RCC 7860 (cell line): ENCODE measurements at places on chromosomes 11 and 22.

DNA sequence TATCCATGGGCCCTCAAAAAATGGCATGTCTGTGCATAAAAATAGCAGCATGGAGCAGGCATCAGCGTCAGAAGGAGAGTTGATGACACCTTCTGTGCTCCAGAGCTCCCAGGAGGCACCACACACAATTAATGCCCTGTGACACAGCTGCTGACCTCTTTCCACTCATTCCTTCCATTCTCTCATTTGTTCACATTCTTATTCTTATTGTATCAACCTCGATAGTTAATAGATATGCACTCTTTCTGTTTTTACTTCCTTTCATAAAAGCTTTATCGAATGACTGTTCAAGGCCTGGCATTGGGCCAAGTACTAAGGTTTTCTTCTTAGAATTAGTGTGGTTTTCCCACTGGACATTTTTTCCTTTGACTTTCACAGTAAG lies 266.0 kb upstream of the MTNR1B start:
- no peak for DNase-seq

- DNase-seq = no peak
Measured at GRCh38 chr22:50177537-50178470, 7.3 kb downstream of the PANX2 start.

DNA sequence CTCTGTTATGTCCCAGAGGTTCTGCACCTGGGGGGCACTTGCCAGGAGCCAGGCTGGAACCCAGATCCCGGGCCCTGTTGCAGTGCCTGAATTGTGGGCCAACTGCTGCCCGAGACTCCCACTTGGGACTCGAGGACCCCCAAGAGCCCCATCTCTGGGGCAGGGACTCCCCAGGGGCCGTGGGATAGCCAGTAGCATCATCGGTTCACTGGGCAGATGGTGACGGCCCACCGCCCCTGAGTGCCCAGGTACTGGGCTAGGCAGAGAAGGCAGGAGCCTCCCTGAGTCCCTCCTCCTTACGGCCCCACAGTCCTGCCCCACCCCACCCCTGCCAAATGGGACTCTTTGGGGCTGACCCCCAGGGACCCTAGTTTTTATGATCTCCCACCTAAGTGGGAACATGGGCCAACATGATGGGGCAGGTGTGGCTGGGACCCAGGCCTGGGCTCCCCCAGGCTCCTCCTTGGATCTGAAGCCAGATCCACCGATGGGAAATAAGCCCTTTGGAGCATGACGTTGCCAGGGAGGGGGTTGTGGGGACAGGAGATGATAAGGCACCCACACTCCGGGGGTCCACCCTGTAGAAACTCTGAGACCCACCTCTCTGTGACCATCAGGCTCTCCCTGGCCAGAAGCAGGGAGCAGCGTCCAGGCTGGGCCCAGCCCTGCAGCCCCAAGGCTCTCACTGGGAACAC lies 94.5 kb upstream of the FGF3 start:
- DNase-seq = no peak

DNA sequence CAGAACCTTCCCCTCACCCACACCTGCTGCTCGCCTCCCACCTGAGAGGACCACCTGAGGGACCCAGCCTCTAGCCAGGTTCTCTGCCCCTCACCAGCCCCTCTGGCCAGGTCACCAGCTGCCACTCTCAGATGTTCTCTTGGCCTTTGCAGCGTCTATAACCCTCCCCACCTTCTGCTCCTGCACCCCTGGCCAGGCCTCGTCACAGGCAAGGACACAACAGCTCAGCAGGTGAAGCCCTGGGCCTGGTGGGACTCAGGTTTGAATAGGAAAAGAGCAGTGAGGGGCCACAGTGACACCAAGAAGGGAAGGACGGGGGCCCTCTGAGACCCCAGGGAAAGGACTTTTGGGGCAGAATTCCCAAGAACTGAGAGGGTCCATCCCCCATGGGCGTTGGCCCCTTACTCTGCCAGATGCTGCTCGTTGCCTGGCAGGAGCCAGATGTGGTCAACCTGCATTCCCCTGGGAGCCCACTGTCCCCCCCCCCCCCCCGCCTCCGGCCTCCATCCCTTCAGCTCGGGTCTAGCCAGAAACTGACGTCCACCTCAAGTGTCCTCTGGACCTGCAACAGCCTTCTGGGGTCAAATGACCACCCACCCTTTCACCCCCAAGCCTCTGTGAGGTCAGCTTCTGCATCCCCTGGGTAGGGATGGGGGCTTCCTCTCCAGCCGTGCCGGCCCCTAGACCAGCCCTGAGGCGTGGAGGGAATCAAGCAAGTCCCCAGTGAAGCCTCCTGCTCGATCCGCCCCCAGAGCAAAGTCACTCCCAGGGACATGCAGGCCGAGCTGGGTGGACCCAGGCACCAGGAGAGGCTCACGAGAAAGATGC lies 28.7 kb downstream of the SBF1 start:
- DNase-seq = no peak

GRCh38 chr11:859394-860131 lies 16.9 kb downstream of the TSPAN4 start:
- no peak for DNase-seq

DNA sequence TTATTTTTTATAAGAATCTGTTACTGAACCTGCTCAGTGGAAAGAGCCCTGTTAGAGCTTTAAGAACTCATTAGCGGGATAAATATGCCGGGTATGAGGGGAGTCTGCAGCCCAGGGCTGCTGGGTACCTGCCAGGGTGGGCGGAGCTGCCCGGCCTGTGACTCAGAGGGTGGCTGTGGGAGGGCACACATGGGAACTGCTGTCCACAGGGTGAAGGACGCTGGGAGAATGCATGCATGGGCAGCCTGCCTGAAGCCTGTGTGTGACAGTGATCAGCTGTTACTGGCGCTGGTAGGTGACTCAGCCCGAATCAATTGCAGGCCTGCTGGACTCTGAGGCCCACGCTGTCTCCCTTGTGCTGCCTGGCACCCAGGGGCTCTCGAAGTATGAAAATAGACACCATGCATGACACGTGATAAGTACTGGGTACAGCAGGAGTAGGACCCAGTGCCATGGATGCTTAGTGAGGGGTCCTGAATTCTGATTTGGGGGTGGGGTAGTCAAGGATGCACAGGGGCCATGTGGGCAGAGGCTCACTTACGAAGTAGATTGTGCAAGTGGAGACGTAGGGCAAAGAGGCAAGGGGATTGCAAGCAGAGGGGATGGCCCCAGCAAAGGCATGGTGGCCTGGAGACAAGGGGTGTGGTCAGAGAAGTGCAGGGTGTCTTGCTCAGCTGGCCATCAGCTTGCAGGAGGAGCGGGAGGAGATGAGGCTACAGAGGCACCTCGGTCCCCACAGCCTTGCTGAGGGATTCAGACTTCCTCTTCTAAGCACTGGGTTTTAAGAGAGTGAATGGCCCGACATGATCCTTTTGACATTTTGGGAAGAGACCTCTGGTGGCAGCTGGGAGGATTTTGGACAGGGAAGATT lies 36.5 kb downstream of the GRIK4 start:
- DNase-seq = peak; percentile 96

- peak; percentile 23 for DNase-seq
Measured at GRCh38 chr11:2951231-2952110, 22.3 kb upstream of the PHLDA2 start.
